ENCODE measurements at places on chromosomes 16 and 17. TPM values are rescaled to one million over a fixed set of nuclear protein-coding genes. Genes with fewer than 3 reads are reported as not detected.

Gene KRTAP4-4
- total RNA-seq, result not detected

Gene EFNB3
- 0.32 TPM for total RNA-seq

DNA sequence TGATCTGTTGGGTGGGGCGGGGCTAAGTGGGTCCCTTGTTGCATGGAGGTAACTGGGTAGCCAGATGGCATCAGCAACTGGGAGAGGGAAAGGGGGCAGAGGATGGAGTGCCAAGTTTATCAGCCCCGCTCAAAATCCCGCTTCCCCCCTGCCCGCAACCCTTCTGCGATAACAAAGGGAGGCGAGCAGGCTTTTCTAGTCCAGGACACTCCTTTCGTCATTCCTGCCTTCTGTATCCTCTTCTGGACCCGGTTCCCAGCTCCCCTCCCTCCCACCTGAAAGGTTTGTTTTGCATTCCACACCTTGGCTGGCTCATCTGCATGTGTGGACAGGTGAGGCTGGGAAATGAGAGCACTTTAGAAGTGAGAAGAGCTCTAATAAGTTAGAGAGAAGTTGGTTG lies 53.3 kb downstream of the HLF start:
- no peak for DNase-seq

GRCh38 chr17:61947367-61948078 lies 19.7 kb upstream of the INTS2 start:
- no peak for DNase-seq

Gene UMOD
- total RNA-seq, result not detected
